Subcutaneous adipose tissue (tissue), 4 donors: ENCODE measurements at places on chromosomes 11 and 22. TPM values are rescaled to one million over a fixed set of nuclear protein-coding genes. Genes with fewer than 3 reads are reported as not detected.

UBQLN3 gene
- total RNA-seq: 0.17 TPM

DNAJB7 gene
- not detected for total RNA-seq

SMIM38 gene
- total RNA-seq: 1.1 TPM

NOX4 gene
- total RNA-seq: 44.5 TPM

TOM1 gene
- total RNA-seq: 87.5 TPM

TREH gene
- total RNA-seq: not detected

APOA5 gene
- total RNA-seq: not detected

OR10A4 gene
- total RNA-seq: not detected

PLEKHA7 gene
- total RNA-seq: 18.1 TPM

CCDC116 gene
- total RNA-seq: 0.22 TPM

ADM2 gene
- total RNA-seq: not detected

NRIP3 gene
- 2.0 TPM for total RNA-seq

APOA4 gene
- total RNA-seq: not detected

FOLR1 gene
- total RNA-seq: not detected

OR52H1 gene
- not detected for total RNA-seq

KRTAP5-9 gene
- total RNA-seq: not detected

TTLL1 gene
- 2.6 TPM for total RNA-seq

AMPD3 gene
- 8.1 TPM for total RNA-seq

LYVE1 gene
- total RNA-seq: 129 TPM

BIRC3 gene
- total RNA-seq: 8.1 TPM

KCNJ11 gene
- 4.0 TPM for total RNA-seq

VPREB3 gene
- total RNA-seq: not detected

SPON1 gene
- 58.5 TPM for total RNA-seq

TMEM121B gene
- 0.51 TPM for total RNA-seq

SYT12 gene
- total RNA-seq: 0.44 TPM

TUBA8 gene
- 34.3 TPM for total RNA-seq

ACTN3 gene
- total RNA-seq: not detected

TMPRSS13 gene
- total RNA-seq: not detected

OOSP4A gene
- not detected for total RNA-seq

SYT7 gene
- total RNA-seq: 4.0 TPM

SOX10 gene
- total RNA-seq: not detected

PPP6R3 gene
- 122 TPM for total RNA-seq

SLC25A17 gene
- total RNA-seq: 16.3 TPM

C22orf42 gene
- not detected for total RNA-seq

MS4A8 gene
- not detected for total RNA-seq

KCNJ1 gene
- total RNA-seq: not detected

TIMP3 gene
- 1,550 TPM for total RNA-seq

AIFM3 gene
- total RNA-seq: 1.5 TPM

TRIM49D2 gene
- not detected for total RNA-seq

MPZL2 gene
- total RNA-seq: 19.4 TPM

SPA17 gene
- total RNA-seq: 1.5 TPM
